ENCODE measurements at places on chromosomes 5 and 9. TPM values are rescaled to one million over a fixed set of nuclear protein-coding genes. Genes with fewer than 3 reads are reported as not detected.

Gene MATR3
- total RNA-seq: 355 TPM

Gene TTC16
- total RNA-seq: not detected

Gene NEUROG1
- not detected for total RNA-seq

Gene NXNL2
- total RNA-seq: 0.84 TPM

Gene CD274
- not detected for total RNA-seq

Gene MORN5
- total RNA-seq: not detected

Gene RORB
- 1.8 TPM for total RNA-seq

Gene SOWAHA
- total RNA-seq: 14.4 TPM

Gene FBP2
- not detected for total RNA-seq

Gene LCN9
- 2.6 TPM for total RNA-seq

Gene FNIP1
- total RNA-seq: 62.8 TPM

Gene HTR4
- total RNA-seq: 2.0 TPM

Gene RAD17
- total RNA-seq: 20.2 TPM

- no peak for DNase-seq
These were observed 91.2 kb downstream of the ARRDC3 start for GRCh38 chr5:91291628-91292569.

DNA sequence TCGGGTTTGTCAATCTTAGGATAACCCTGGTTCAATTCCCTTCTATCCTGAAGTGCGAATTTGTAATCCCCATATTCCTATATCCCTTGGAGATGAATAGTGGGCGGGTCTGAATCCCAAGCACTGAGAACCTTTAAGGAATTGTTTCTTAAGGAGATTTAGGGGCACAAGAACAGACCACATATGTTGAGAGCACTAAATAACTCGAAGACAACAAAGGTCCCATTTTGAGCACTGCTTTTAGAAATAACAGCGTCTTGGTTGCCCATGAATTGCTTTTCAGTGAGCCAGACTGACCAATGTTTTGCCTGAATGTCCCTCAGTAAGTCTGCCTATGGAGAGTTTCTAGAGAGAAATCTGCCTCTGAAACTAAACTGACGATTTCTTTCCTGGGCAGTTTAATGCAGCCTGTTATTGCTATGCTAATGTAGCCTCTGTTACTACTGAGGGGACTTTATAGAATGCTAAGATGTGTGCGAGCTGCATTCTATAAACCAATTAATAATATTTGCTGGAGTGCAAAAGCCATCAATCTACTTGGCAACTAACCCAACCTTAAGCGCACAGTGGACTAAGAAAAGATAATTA, 445.0 kb upstream of the DMAC1 start:
- no peak for DNase-seq

- DNase-seq: no peak
These were observed 164.3 kb downstream of the SMC2 start for GRCh38 chr9:104258296-104259011.

DNA sequence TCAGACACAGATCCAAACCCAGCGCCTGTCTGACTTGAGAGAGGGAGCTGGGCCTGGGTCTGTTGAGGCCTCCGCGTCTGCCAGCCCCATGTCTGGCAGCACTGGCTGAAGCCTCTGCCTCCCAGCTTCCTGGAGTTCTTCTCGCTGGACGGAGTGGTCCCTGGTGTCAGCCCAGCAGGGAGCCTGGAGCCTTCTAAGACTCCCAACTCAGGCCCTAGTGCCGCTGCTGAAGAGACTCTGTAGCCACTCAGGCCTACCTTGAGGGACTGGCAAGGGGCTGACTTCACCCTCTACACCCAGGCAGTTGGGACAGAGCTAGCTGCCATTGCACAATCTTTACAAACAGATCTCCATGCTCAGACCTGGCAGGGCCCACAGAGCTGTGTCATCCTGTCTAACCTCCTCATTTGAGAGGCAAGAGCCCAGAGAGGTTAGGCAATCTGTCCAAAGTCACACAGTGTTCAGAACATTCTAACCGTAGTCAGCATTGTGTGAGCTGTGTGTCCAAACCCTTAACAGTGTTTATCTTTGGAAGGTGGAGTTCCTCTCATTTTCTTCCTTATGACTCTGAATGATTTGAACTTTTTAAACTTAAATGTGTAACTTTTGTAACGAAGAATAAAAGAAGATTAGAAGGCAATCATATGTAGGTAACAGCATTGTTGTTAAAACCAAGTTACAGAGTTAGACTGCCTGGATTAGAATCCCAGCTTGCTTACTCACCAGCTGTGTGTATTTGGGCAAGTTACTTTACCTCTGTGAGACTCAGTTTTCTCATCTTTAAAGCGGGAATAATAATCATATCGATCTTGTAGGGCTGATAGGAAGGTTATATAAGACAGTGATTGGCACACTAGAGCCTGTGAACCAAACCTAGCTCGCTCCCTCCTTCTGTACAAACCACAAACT, 4.6 kb upstream of the DUSP1 start:
- DNase-seq: peak; percentile 88

- DNase-seq: no peak
These were observed 142.9 kb downstream of the PLK2 start for GRCh38 chr5:58317009-58317408.

GRCh38 chr9:125649315-125649714, 57.7 kb downstream of the MAPKAP1 start:
- DNase-seq: no peak

DNA sequence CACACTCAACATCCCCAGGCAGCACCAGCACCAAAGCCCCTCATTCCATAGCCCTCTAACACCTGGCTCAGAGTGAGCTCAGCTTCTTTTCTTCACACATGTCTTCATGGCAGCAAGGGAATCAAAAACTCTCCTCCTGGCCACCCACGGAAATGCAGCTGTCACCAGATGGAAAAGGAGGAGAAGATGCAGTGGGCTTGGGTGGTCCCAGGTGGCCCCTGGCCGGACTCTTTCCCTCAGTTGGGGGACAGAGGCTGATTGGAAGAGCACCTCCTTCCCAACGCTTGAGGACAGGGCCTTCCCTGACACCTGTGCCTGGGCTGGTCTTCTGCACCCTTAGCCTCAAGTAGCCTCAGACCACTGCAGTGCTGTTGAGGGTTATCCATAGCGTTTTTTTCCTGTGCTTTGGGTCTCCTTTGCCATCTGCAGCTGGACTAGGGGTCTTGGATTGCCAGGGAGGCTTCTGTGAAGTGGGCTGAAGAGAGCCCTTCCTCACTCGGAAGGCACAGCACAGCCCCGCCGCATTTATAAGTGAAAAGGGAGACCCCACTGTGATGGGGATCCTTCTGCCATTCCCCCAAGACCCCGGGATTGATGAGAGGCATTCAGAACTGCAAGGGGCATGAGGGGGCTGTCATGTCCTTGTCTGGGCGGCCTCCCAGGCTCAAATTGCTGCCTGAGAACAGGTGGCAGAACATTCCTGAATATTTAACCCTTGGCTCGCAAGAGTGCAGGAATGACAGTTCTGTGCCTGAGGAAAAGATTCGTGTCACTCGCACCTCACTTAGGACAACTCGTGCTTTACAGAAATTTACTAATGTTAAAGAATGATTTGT, 200.0 kb downstream of the AUH start:
- no peak for DNase-seq

GRCh38 chr5:1174122-1174936, 27.1 kb upstream of the SLC6A19 start:
- DNase-seq: peak; percentile 86

DNA sequence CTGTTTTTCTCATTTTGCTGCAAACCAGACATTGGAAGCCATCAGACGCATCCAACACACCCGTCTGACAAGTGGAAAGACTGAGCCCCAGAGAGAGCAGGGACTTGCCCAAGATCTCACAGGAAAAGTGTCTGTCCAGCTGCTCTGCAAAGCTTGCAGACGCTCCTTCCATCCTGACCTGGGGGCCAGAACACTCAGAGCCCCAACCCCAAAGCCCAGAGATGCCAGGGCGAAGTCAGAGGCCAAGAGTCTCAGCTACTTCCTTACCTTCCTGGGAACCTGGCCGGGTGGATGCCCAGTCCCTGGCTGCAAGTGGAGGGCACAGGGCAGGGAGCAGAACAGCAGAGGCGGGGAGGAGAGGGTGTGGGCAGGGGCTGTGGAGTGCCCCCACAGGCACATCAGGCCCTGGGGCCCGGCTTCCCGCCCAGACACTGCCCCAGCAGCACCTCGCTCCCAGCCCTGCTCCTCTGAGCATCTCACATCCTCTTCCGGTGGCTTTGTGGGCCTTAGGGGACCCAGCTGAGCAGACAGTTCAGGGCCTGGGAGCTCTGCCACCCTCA, 9.7 kb upstream of the RALGDS start:
- DNase-seq: no peak

- DNase-seq: no peak
These were observed 51.7 kb downstream of the SLC12A2 start for GRCh38 chr5:128135286-128135685.

DNA sequence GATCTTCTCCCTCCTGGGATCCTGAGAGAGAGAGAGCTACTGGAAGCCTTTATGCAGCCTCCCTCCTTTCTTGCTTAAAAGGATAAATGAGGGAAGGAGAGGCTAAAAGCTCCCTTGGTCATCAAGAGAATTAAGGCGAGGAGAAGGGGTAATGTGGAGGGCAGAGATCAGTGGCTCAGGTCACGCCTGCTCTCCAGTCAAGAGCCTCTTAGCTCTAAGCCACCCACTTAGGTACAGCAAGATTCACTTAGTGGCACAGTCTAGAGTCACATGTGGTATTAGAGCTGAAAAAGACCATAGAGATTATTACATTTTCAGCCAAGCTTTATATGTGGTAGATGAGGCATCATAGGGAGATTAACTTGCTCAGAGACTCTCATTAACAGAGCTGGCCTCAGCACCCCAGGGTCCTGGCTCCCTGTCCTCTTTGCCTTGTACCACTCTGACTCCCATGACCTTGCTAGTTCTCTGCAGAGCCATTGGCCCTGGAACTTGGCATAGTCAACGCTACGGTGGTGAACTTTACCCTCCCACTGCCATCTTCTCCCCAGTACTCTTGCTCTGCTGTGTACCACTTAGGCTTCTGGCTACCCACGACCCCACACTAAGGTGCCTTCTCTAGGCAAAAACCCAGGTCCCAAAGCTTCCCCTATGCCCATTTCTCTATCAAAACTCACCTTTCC, 37.6 kb downstream of the MFAP3 start:
- DNase-seq: no peak

- no peak for DNase-seq
These were observed 31.1 kb downstream of the SIL1 start for GRCh38 chr5:139167063-139167462.

GRCh38 chr9:87063246-87063645, 115.9 kb upstream of the GAS1 start:
- no peak for DNase-seq

GRCh38 chr5:108233617-108234155, 148.2 kb downstream of the FBXL17 start:
- DNase-seq: peak; percentile 15

- DNase-seq: no peak
These were observed 5.3 kb upstream of the SREK1 start for GRCh38 chr5:66138637-66139317.

GRCh38 chr5:73709536-73710129, 83.6 kb downstream of the ARHGEF28 start:
- DNase-seq: no peak

DNA sequence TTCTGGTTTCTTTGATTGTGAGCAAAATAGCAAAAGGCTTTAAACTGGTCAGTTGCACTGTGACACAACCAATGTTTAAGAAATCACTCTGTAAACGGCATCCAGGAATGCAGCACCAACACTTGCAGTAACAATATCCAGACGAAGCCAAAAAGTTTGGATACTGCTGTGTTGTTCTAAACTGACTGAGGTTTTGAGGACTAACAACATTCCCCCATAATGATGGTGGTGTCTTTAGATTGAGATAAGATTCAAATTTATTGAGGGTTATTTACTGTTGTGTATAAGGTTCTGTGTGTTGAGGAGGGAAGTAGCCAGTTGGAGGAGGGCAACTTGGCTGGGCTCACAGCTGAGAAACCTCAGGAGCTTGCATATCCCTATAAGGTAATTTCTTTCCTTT, 353.6 kb downstream of the BNC2 start:
- no peak for DNase-seq

DNA sequence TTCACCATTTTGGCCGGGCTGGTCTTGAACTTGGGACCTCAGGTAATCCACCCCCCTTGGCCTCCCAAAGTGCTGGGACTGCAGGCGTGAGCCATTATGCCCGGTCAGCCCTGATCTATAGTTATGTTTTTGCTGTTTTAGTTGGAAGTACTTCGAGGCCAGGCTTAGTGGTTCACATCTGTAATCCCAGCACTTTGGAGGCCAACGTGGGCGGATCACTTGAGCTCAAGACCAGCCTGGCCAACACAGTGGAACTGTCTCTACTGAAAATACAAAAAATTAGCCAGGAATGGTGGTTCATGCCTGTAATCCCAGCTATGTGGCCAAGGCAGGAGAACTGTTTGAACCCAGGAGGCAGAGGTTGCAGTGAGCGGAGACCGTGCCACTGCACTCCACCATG, 2.0 kb downstream of the HSPA9 start:
- no peak for DNase-seq

DNA sequence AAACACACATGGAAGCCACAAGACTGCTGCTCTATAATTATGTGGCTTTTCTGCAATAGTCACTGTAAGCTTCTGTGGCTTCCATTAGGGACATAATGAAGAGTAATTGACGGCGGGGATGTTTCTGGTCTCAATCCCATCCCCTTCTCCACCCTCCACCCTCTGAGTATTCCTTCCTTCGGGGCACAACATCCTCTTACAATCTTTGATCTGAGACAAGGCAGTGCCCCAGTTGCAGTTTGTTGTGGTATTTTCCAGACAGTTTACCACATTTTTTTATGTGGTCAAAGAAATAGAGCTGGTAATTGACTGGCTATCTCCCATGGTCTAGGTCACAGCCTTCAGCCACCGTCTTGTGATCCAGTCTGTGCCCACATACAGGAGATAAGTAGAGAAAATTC, 277.7 kb downstream of the NR2F1-AS1 start:
- no peak for DNase-seq

- DNase-seq: no peak
These were observed 493.3 kb downstream of the PRELID2 start for GRCh38 chr5:145341842-145342241.

DNA sequence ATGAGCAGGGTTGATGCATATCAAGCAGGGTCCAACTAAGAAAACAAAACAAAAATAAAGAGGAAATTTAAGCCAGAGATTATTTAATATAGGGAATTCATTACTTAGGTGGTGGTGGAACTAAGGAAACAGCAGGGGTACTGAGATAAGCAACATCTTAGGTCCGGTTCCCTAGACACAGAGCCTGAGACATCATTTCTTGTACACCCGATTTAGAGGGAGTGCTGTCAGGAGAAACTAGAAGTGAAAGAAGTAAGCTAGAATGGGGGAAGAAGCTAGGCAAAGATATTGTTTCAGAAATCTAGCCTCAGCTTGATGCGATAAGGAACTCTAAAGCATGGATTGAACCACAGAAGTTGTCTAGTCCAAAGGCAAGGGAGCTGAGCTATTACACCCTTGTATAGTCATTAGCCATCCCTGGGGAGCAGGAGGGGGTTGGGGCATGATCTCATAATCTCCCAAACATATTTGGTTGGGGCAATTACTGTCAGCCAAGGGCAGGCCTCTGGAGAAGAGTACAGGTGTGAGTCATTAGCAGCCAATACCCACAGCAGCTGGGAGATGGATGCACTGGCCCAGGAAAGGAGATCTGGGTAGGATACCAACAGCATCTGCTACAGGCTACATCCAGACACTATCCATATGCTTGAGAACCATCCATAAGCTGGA, 194.5 kb downstream of the ARL15 start:
- no peak for DNase-seq

GRCh38 chr5:56522169-56522568, 289.0 kb upstream of the ANKRD55 start:
- DNase-seq: no peak

Data from hepatocyte (in vitro differentiated cells).